ENCODE measurements at places on chromosomes 2 and 18.
A peak's percentile ranks its signal among the peaks of the same experiment; 100 is the strongest.

DNA sequence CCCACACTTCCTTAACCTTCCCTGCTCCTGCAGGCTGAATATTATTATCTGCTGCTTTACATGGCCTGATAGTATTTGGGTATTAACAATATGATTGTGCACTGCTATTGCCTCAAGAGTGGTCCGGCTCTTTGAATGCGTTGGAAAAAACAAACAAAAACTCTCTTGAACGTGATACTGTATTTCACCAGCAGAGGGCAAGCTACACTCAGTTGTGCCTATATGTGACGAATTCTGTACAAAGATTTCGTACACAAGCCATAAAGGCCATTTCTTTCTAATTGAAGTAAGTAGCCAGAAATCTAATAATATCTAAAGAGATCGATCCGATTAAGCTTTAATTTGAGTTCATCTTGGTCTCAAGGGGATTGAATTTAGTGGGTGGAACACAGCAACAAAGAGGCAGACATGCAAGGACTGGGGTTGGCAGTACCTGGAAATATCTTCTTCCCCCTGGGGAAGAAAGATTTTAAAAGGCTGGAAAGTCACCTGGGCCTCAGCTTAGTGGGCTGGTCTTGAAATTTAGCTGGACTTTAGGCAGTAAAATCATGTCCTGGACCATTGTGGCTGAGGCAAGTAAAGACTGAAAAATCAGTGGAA lies 49.3 kb upstream of the RAB6D start:
- DNase-seq, result peak; percentile 19

DNA sequence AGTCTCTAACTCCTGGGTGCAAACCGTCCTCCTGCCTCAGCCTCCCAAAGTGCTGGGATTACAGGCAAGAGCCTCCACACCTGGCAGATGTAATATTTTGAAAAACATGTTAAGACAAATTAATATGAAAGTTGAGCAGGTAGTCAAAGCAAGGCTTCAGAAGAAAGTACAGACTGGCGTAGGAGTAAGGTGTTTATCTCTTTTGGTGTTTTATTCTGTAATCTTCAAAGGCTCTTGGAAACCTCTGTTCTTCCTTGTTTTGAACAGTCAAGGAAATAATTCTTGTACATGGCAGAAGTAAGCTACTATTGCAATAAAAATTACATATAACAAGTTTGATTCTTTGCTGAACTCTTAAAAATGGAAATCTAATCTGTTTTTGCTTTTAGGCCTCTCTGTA lies 5.3 kb downstream of the RNF138 start:
- DNase-seq, result no peak

DNA sequence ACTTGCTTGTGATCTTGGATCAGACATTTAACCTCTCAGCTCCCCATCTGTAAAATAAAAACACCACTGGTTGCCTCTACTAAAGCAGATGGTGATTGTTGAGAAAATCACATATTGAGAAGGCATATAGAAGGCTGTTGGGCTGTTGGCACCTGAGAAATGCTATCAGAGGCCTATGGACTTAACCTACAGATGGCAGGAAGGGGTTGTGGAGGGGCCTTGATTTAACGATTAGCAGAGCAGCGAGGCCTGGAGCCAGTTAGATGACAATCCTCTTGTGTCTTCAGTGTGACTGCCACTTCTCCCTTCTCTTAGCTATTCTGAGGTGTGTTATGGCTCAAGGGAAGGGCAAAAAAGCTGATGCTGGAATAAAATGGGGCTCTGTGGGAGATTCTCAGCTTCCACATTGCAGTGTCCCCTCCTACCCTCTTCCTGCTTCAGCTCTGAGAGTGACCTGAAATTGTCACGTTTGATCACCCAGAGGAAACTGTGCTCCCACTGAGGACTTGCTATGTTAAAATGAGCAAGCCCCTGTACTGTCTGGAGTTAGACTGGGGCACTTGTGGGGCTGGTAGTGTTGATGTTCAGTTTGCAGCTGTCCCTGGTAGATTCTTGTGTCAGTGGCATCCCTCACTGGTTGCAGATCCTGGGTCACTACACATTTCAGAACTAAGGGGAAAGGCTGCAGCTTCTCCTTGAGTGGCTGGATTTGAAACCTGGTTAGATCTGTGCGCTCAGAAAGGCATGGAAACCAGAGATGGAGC lies 31.5 kb downstream of the CXCR4 start:
- no peak for DNase-seq

- no peak for DNase-seq
Observed at GRCh38 chr2:242060212-242060835, 190.8 kb downstream of the RTP5 start.

DNA sequence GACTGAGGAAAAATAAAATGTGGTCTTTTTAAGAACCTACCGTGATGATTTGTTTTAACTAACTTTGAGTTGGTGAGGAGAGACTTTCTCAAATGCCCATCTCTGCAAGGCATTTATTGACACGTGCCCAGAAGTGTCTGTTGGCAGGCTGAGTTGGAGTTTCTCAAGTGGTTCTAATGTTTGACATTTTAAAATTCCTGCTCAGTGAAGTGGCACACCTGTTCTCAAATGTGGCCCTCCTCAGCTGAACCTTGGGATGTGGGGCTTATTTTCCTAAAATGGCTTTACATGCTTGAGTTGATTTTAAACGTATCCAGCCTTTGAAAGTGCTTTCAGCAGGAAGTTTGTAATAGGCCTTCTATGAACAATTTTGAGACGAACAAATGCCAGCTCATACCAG lies 876 bp upstream of the CAVIN2 start:
- DNase-seq, result no peak

- DNase-seq, result no peak
Observed at GRCh38 chr2:9219027-9219445, 12.4 kb downstream of the ASAP2 start.

DNA sequence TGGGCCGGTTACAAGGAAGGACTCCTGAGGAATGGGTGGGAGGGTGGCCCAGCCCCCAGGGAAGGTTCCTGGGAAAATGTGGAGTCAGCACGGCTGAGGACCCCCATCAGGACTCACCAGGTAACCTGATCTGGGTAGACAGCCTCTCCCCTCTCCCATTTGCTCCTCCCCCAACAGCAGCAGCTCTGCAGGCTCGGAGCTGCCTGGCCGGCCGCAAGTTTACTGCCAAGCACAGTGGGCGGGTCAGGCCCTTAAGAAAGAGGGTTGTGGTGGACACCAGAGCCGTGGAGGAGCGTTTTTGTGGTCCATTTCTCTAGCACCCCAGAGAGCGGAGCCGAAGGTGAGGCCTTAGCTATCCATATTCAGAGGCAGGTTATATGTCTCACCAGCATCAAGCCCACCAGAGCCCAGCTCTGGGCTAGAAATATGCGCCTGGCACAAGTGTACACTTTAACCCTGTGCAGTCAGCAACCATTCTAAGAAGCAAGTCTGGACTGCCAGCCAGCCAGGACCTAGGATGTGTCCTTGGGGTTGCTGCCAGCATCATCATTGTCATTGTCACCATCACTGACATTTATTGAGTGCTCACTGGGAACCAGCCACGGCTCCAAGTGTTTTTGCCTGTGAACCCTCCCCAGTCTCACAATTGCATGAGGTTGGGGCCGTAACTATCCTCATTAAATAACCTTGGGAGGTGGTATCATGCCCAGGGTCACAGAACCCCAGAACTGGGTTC lies 190.1 kb downstream of the KLHL29 start:
- no peak for DNase-seq

Data from T-helper 1 cell (primary cell).